ENCODE measurements at places on chromosomes 5 and 9.

GRCh38 chr9:16386007-16386826 lies 484.3 kb downstream of the BNC2 start:
- peak; percentile 77 for DNase-seq

- no peak for DNase-seq
These were observed 23.5 kb upstream of the ELAVL2 start for GRCh38 chr9:23849379-23850035.

- DNase-seq, result no peak
These were observed 30.0 kb downstream of the INSYN2B start for GRCh38 chr5:169950333-169950732.

DNA sequence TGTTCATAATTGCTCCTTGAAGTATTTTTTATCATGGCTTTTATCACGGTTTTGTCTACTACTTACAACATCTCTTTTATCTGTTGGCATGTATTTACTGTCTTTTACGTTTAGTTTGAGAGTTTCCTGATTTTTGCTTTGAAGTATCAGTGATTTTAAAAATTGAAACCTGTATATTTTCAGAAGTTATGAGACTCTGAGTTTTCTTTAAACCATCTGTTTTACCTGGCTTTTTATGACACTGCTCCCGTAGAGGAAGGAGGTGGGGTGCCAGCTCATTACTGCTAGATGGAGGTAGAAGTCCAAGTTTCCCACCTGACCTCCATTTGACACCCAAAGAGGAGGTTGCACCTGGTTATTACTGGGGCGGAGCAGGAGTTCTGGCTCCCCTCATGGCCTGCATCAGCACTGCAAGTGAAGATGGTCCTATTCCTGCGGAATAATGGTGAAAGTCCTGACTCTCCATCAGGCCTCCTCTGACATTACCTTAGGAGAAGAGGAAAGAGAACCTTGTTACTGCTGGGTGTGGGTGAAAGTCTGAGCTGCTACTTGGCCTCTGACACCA lies 10.0 kb upstream of the ZNF131 start:
- DNase-seq, result no peak

DNA sequence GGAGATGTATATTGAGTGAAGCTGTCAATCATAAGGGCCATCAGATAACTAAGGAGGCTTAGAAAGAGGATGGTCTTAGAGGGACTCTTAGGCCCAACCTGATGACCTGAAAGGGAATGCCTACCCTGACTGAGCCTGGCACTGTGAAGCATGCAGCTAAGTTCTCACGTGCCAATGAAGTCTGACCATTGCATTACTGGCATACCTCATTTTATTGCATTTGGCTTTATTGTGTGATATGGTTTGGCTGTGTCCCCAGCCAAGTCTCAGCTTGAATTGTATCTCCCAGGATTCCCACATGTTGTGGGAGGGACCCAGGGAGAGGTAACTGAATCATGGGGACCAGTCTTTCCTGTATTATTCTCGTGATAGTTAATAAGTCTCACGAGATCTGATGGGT lies 421.6 kb upstream of the SGCD start:
- DNase-seq, result no peak

DNA sequence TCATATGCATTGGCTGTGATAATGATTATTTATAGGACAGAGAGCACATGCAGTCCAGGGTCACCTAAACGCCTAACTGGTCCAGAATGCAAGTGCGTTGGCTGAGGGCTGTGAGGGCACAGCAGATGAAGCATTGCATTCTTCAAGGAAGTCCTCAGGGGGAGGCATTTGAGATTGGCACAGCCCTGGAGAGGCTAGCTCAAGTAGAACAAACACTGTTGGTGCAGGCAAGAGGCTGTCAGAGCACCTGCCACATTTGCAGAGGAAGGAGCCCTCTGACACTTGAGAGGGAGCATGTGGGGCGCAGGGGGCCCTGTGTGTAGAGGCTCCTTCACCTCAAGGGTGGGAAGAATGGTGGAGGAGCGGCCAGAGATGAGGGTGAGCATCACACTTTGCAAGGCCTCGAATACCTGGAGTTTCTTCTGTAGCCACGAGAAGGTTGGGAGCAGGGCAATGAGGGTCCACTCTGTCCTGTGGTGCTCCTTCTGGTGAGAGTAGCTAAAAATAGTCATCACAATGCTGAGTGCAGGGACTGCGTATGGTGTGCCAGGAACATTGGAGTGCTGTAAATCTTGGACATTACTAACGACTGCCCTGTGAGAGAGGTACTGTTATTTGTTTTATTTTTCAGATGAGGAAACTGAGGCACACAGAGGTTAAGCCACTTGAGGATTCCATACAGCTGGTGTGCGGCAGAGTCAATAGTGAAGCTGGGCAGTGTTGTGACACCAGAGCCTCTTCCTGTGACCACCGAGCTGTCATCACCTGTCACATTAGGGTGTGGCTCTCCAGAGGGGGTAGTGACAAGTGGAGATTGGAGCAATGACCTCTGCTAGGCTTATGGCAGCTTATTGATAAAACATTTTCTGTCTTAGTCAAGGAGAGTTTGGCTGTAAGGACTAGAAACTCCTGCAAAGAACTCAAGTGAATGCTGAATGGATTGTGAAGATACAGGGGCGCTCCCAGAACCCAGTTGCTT lies 100.2 kb downstream of the PIP5K1B start:
- DNase-seq, result no peak

GRCh38 chr5:96703384-96703920 lies 41.3 kb downstream of the CAST start:
- DNase-seq, result no peak

DNA sequence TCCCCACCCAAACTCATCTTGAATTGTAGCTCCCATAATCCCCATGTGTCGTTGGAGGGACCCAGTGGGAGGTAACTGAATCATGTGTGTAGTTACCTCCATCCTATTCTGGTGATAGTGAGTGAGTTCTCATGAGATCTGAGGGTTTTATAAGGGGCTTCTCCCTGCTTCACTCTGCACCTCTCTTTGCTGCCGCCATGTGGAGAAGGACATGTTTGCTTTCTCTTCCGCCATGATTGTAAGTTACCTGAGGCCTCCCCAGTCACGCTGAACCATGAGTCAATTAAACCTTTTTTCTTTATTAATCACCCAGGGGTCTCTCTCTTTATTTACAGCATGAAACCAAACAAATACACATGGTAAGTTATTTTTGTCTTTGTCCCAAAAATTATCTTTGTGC lies 726.1 kb downstream of the CDH18 start:
- DNase-seq, result no peak

GRCh38 chr9:130160862-130161470 lies 11.2 kb upstream of the NCS1 start:
- no peak for DNase-seq

GRCh38 chr5:179345433-179346321 lies at the start of gene ADAMTS2:
Gene ADAMTS2 (minus strand): TSS chr5:179345461. CDS start chr5:179345328, 133 bp downstream.
- peak; percentile 14 for DNase-seq

DNA sequence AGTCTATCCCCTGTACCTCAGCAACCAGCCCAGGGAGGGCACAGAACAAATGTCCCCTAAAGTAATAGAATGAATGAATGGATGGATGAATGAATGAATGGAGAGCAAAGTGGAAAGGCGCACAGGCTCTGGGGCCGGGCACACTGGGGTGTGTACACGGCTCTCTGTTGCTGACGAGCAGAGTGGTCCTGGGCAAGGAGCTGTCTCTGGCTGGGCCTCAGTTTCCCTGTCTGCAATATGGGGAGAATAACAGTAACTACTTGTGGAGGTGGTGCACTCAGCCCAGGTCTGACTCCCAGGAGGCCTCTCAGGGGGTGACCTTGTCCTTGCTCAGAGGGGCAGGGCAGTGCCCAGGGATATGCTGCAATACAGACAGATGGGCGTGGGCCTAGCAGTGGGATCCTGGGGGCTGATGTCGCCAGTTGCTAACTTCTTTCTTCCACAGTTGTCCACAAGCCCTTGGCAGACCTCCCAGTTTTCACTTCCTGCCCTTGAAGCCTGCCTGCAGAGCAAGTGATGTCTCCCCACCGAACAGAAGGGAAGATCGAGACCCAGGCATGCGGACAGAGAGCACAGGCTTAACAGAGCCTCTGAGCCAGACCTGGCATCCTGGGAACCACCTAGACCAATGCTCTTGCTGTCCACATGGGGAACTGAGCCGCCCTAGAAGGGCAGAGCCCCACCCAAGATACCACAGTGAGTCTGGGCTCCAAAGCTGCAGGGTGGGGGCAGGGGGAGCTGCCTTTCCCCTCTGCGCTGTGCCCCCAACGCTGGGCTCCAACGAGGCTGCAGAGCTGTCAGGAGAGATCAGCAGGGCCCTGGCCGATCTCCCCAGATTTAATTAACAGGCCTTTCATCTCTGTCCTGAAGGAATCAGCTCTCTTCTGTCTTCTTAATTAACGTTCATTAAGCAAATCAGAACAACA lies 13.6 kb upstream of the LAMC3 start:
- DNase-seq, result peak; percentile 32

GRCh38 chr9:114662081-114662989 lies 4.7 kb upstream of the TEX53 start:
- no peak for DNase-seq

DNA sequence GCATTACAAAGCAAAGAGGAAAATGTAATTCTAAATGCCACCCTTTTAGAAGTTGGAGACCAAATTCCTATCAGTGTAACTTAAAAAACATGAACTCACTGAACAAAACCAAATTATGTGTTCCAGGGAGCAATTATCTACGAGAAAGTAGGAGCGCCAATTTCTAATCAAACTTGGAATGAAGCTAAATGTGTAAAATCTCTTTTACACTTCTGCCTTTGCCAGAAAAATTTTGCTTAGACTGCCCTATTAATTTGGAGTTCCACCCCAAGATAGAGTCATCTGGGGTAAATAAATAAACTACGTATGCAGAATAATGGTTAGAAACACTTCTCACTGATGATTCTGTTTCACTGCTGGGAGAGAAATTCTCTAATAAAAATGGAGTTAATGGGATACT lies 825.6 kb downstream of the MTRR start:
- no peak for DNase-seq

DNA sequence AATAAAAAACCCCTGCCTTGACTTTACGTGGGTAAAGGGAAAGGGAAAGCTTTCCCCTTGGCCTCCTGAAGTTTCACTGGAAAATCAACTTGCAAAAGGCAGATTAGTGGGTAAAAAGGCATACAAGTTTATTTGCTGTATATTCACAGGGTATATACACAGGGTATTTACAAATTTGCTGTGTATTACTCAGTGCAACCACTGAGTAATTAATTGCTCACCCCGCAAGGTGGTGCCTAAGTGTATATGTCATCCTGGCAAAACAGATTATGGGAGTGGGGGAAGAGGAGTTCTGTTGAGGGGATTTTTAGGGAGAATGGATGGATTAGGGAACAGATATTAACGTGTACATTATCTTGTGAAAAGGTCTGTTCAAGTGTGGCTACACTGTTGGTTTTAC lies 7.1 kb upstream of the RARS1 start:
- no peak for DNase-seq

- DNase-seq, result no peak
These were observed 2209.2 kb downstream of the MAT2B start for GRCh38 chr5:165714598-165714997.

- no peak for DNase-seq
These were observed 236.7 kb upstream of the CCNH start for GRCh38 chr5:87649455-87649854.

- DNase-seq, result no peak
These were observed 109.5 kb upstream of the NR4A3 start for GRCh38 chr9:99712214-99712613.

DNA sequence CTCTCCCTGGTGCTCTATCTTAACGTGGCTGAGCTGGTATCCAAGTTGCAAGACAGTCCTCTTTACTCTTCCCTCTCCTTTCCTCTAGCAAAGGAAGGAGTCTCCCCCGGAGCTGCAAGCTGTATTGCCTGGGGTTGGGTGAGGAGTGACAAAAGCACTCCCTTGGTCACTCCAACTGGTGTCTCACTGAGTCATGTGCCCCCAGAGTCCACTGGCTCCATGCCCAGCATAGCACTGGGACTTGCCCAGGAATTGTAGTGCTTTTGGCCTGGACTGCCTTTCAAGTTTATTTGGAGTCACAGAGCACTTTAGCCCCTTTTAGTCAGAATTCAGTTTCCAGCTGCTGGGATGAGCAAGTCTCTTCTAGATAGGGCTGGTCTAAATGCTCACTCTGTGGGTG lies 82.6 kb upstream of the FST start:
- DNase-seq, result no peak

DNA sequence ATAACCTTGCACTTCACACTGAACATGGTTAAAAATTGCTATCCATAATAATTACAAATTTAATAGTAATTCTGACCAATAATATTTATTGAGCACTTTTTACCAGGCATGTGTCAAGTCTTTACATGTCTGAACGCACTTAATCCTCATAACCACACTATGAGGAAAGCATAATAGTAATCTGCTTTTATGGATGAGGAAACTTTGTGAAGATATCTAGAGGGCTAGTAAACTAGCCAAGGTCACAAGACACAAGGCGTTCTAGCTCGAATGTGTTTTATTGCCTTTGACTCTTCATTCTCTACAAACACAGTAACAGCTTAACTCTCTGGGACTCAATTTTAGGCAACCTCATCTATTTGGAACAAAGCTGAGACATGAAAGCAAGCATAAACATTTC lies 205.1 kb downstream of the ARHGEF28 start:
- no peak for DNase-seq

DNA sequence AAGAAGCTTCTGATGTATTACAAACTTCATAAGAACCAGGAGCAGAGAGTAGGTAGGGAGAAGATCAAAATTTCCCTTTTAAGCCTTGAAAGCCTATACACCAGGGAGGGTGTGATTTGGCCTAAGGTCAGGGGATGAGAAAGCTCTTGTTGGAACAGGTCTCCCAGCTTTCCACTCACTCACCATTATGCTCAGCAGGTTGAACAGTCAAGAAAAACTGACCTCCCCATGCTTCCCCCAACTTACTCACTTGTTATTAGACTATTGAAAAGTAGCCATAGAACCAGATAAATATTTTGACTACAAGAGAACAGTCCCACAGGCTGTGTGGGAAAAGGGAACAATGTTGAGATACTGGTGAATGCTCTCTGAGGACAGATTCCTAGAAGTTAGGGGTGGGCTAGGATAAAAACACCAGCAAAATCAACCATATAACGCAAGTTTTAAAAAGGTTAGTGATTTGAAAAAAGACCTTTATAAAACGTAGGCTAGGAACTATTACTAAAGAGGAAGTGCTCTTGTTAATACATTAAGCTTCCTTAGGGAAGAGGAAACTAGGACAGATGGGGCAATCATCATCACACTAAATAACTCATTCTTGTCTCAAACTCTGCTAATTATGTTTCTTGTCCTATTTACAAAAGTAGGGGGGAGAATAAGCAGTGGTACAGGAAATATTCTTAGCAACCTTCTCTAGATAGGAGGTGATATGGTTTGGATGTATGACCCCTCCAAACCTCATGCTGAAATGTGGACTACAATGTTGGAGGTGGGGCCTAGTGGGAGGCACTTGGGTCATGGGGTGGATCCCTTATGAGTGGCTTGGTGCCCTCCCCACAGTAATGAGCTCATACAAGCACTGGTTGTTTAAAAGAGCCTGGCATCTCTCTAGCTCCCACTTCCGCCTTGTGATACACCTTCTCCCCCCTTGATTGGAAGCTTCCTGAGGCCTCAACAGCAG lies 31.0 kb downstream of the PCDHGC5 start:
- no peak for DNase-seq

DNA sequence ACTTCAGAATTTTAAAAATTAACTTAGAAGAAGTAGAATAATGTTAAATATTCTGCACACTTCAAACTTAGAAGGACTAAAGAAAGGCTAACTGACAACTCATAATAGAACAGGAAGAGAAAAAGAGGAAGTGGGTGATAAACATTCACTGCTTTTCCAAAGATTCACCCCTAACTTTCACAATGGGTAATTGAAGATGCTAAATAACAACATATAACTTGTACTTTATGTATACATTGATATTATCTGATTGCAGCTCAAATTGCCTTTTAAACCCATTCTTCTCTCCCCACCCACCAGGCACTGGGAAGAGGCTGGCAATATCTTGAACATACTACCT lies 376.6 kb downstream of the EFNA5 start:
- DNase-seq, result no peak

GRCh38 chr9:81579381-81579780 lies 110.0 kb downstream of the TLE1 start:
- DNase-seq, result no peak
